ENCODE measurements at places on chromosomes 5 and 9.

DNA sequence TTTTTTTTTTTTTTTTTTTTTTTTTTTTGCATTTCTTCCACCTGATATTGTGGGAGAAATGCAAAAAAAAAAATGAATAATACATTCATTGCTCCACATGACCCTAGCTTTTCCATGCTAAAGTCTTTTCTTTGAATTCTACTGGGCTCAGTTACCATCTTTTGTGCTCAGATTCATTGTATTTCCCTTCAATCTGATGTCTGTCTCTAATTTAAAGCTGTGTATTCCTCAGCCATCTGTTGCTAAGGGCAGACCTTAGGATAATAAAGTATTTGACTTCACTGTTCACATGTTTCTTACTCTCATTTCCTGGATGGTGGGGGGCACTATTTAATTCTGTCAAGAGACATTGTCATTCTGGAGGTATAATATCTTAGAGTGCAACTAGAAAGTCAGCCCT is 123.5 kb downstream of the FGF10 start:
- DNase-seq, result no peak

GRCh38 chr5:16759147-16759773 is 142.5 kb upstream of the RETREG1 start:
- DNase-seq, result no peak

- no peak for DNase-seq
These were observed 30.5 kb downstream of the EPB41L4B start for GRCh38 chr9:109290385-109290784.

DNA sequence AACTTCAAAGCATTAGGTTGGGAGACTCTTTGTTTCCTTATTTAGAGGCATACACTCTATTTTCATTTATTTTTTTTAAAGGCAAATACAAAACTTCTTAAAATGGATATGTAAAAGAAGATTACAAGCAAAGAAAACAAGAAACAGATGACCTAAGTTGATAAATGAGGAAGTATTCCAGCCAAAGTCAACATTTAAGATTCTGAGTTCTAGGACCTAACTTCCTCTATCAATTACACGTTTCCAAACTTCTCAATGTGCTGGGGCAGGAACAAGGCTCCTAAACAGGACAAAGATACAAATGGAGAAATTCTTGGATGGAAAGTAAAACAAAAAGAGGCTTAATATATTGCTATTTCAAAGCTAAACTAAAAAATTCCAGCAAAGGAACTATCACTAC is 89.5 kb downstream of the TLE1 start:
- DNase-seq, result no peak

DNA sequence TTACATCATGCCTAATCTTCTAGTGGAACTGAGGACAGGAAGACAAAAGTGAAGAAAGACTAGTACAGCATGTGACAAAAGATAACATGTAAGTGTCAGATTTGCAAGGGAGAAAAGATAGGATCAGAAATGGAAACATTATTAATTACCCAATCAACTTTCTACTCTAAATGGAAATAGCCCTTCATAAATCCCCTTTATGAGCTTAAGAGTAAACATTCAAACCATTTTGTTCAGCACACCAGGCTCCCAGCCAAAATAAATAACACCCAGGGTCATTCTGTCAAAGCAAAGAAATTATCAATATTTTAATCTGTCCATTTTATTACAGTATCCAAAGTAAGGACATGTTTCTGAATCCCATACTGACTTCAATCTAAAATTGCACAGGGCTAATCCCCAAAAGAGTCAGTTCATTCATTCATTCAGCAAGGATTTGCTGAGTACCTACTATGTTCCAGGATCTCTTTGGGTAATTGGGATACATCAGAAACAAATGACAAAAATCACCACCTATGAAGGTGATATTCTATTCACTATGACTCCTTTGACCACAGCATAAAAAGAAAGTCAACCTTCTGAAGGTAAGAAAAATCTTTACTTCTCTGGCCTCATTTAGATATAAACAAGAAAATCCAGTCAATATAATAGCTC is 5.3 kb downstream of the PRELID2 start:
- DNase-seq, result no peak

- no peak for DNase-seq
These were observed 124.3 kb upstream of the SMARCA2 start for GRCh38 chr9:1890816-1891215.

GRCh38 chr9:70131296-70131695 is 87.6 kb downstream of the MAMDC2 start:
- no peak for DNase-seq

DNA sequence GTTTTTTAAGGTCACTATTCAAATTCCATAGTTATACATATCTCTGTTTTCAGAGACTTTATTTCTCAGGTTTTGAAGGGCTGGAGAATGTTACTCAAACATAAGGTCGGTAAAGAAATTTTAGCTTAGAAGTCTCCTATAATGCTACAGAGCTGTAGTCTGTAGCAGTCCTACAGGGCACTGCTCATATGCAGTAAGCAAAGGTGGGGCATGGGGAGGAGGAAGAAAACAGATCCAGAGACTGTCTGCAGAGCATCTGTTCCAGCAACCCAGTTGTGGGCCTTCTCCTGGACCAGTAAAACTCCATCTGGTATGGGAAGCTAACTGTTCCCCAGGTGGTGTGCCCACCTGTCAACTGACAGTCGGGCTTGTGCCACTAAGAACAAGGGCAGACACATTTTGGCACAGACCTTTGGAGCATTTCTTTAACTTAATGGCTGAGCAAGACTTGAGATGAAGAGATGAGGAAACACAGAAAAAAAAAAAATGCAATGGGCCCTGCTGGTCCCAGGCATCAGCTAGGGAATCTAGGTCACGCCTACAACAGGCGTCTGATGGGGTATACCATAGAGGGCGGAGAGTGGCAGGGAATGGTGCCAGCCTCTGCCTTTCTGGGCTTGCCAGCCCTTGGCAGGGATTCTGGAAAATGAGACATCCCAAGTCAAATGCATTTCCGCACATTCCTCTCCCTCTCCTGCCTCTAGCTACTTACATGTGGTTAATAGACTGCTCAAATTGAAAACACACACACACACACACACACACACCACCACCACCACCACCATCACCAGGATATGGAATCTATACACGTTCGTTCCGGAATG is 218.9 kb downstream of the ARL15 start:
- DNase-seq, result no peak

DNA sequence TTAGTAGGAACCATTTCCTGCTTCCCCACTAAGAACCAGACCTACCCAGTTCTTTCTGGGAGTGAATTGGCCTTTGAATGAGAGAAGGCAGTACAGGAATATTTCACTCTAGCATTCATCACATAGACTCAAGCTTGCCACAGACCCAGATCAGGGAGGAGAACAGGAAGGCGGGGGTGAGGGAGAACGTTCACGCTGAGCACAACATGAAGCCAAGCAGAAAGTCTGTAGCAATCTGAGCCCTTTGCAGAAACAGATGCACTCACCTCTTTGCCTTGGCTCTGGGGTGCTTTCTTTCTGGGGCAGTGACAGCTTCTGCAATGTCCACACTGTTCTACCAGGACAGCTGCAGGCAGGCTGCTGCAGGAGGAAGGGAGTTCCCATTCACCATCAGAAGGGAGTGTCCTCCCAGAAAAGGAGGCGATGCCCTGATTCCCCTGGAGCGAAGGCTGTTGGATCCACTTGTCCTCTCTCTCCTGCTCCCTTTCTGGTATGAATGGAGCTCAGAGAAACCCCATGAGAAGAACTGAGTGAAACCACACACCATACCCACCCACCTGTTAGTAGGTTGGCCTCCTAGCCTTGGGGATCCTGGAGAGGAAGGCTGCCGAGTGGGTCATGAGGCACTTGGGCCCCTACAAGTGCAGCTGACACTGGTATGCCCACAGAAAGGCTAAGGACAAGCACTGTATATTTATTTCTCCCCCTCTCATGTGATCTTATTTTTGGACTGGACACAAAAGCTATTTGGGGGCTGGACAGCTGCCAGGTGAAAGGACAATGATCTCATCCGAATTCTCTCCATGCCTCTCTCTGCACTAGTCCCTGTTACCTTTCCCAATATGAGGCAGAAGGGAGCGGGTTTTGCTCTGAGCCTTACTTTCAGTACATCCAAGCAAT is 11.7 kb upstream of the FGF1 start:
- DNase-seq, result no peak
